ENCODE measurements at places on chromosomes 11 and 22. TPM values are rescaled to one million over a fixed set of nuclear protein-coding genes. Genes with fewer than 3 reads are reported as not detected.

CDC45 gene
- 1.4 TPM for total RNA-seq

GRCh38 chr22:35743326-35743860, 25.7 kb downstream of the APOL5 start:
- DNase-seq, result no peak

UCP3 gene
- 0.62 TPM for total RNA-seq

GRCh38 chr11:107824668-107825369, 33.8 kb downstream of the SLC35F2 start:
- DNase-seq, result no peak

HPX gene
- 2.3 TPM for total RNA-seq

GRCh38 chr11:97905101-97905500, 1115.6 kb upstream of the CNTN5 start:
- DNase-seq, result no peak

PTS gene
- 28.2 TPM for total RNA-seq

DNA sequence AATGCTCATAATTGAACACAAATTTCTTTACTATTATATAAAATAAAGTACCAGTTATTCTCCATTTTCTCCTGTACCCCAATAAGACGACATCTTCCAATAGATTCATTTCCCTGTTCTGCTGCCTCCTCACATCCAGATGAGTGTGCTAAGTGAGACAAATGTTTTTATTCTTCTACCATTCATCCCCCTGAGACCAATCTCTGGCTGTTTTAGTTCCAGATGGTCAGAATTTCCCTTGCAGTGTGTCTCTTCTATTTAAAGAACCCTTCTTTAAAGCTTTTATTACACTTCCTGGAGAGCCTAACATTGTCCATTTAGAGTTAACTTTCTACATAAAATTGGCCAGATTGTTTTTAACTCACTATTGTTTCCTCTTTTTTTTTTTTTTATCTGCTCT, 41.2 kb upstream of the GLYATL1 start:
- DNase-seq, result no peak

PARVB gene
- total RNA-seq, result 5.1 TPM

DNA sequence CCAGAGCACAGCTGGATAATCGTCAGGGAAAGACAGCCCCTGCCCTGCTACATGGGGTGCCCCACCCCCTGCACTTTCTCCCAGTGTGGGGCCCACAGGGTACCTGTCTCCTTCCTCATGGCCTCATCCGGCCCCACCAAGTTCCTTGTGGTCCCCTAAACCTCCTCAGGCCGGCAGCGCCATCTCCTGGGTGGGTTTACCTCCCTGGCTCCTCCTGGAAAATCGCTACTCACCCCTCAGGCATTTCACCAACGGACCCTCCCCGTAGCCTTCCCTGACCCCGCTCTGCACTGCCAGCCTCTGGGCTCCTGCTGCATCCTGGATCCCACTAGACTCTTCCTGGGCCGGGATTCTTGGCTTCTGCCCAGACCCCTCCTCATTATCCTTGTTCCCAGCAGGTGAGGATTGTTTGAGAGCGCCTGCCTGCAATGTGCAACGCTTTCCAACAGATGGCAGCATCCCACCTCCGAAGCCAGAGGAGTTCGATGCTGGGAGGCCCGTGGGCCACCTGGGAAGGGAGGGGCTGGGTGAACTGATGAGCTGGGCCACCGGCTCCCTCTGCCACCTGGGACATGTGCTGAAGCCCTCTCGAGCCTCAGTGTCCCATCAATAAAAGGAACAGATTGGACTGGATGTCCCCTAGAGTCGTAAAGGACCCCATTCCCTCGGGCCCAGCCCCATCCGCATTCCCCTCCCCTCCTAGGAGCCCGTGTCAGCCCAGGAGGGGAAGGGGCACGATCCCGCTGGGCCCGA, 44.2 kb upstream of the TTLL12 start:
- DNase-seq, result no peak

GRCh38 chr11:113572136-113572735, 97.0 kb upstream of the DRD2 start:
- no peak for DNase-seq

- no peak for DNase-seq
These were observed 11.6 kb downstream of the PHLDB1 start for GRCh38 chr11:118618991-118619375.

RASSF7 gene
- total RNA-seq, result 2.5 TPM

DNA sequence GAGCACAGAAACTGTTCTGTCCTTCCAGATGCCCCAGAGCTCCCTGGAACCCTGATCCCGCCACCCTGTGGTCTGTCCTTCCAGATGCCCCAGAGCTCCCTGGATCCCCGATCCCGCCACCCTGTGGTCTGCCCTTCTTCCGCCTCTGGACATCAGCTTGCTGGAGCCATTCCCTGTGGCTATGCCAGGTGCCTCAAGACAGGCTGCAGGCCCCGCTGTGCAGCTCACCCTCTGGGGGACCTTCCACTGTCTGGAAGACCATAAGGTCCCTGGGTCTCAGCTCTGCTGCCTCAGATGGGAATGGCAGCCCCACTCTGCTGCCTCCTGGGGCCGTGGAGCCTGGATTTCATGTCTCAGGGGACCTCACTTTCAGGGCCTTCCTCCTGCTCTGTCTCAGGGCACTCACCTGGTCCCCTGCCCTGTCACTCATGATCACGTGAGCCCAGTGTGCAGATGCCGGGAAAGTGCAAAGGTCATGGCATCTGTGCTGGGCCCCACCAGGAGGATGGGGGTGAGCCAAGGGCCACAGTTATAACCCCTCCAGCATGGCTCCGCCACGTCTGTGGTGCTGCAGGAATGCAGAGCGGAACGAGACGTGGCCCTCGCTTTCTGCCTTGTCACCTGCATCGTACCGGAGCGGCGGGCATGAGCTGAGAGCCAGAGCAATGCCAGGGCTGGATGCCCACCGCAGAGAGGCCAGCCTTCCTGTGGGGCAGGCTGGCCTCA, 1520.7 kb downstream of the BRD1 start:
- no peak for DNase-seq

OR4C6 gene
- not detected for total RNA-seq

APOA5 gene
- total RNA-seq, result not detected

POU2AF3 gene
- total RNA-seq, result 0.47 TPM

SLC5A4 gene
- not detected for total RNA-seq

GRCh38 chr11:113134626-113135025, 173.4 kb downstream of the NCAM1 start:
- DNase-seq, result no peak

GRCh38 chr11:14414470-14415461, 55.8 kb upstream of the RRAS2 start:
- DNase-seq, result no peak

SYCE3 gene
- total RNA-seq, result not detected

DNA sequence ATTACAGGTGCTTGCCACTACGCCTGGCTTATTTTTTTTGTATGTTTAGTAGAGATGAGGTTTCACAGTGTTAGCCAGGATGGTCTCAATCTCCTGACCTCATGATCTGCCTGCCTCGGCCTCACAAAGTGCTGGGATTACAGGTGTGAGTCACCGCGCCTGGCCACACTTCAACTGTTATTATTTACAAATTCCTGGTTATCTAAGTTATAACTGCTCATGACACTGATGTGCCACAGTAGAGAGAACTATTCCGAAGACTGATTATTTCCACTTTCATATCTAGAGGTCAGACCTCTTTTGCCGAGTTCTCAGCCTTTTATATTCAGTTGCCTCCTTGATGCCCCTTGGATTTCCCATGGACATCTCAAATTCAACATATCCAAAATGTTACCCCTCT, 3.9 kb upstream of the NUP160 start:
- DNase-seq, result no peak

DRD2 gene
- total RNA-seq, result not detected

ROBO3 gene
- total RNA-seq, result 4.2 TPM

- DNase-seq, result no peak
These were observed 22.6 kb upstream of the OR56B1 start for GRCh38 chr11:5713695-5714094.

- no peak for DNase-seq
These were observed 114.0 kb downstream of the ABTB2 start for GRCh38 chr11:34243600-34244464.

DNA sequence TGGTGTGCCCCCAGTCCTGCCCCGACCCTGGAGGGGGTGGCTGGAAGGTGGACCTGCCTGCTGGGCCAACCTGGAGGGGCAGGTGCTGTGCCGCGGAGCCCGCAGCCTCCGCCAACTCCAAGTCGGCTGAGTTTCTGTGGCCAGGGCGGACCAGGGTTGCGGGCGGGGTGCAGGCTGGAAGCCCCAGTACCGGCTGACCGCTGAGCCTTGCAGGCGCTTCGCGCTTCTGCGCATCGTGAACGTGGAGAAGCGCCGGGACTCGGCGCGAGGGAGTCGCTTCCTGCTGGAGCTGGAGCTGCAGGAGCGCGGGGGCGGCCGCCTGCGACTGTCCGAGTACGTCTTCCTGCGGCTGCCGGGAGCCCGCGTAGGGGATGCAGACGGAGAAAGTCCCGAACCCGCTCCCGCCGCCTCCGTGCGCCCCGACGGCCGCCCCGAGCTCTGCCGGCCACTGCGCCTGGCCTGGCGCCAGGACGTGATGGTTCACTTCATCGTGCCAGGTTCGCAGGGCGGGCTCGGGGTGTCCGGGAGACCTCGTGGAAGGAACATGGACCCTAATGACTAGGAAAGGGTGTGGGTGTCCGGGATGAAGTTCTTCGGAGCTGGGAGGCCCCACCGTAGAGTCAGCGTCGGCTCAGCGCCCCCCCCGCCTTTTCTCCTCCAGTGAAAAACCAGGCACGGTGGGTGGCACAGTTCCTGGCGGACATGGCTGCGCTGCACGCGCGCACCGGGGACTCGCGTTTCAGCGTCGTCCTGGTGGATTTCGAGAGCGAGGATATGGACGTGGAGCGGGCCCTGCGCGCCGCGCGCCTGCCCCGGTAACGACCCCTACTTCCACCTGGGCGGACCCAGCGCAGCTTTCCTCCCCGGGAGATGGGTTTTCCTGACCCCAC, 10.2 kb downstream of the B4GALNT4 start:
- no peak for DNase-seq

OR8K3 gene
- total RNA-seq, result not detected

- no peak for DNase-seq
These were observed 52.9 kb downstream of the GAB4 start for GRCh38 chr22:16955081-16955480.

DNA sequence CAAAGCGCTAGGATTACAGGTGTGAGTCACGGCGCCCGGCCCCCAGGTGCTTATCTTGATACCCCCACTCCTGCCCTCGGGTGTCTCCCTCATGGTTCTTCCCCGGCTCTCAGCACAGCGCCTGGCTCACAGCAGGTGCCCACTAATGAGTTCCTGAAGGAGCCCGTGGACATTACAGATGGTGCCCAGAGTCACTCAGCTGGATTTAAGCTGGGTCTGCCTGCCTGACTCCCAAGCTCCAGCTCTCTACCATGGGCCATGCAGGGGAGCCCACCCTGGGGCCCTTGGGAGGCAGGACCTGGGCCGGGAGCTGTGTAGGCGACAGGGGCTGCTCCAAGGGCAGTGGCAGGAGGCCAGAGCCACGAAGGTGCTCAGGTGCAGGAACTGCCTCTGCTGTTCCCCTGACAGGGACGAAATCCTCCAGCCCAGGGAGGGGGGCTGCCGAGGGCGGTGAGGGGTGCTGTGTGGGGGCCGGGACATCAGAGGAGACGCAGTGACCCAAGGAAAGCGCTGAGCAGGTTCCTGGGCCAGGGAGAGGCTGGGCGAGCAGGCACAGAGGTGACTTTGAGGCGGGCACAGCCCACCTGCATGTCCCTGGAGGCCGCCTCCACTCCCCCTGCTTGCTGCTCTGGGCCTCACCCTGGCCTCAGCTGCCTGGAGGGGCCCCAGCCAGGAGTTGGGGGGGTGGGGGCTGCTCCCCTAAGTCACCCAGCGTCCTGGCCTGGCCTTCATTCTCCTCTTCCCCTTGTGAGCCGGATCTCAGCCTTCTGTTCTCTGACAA, 14.6 kb upstream of the FLRT1 start:
- DNase-seq, result no peak

DNA sequence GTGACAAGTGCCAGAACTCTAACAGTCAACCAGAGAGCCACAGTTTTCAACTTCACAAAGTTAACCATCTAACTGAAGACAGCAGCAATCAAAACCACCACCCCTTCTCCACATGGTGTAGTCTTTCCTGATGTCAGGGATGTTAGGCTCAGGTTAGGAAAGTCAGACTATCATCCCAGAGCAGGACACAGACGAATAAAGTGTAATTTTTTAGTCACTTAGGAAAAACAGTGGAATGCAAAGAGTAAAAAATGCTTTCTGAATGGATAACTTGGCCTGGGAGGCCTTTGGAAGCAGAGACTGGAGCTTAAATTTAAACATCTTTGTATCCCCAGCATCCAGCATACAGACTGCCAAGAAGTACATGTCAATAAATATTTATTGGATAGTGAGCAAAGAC, 15.4 kb downstream of the OR51B4 start:
- DNase-seq, result no peak

TRPC6 gene
- 6.9 TPM for total RNA-seq

- DNase-seq, result no peak
These were observed 13.3 kb downstream of the LRRC4C start for GRCh38 chr11:41446107-41446506.

GRCh38 chr11:114180301-114181055, 115.7 kb upstream of the NNMT start:
- peak; percentile 18 for DNase-seq

DNA sequence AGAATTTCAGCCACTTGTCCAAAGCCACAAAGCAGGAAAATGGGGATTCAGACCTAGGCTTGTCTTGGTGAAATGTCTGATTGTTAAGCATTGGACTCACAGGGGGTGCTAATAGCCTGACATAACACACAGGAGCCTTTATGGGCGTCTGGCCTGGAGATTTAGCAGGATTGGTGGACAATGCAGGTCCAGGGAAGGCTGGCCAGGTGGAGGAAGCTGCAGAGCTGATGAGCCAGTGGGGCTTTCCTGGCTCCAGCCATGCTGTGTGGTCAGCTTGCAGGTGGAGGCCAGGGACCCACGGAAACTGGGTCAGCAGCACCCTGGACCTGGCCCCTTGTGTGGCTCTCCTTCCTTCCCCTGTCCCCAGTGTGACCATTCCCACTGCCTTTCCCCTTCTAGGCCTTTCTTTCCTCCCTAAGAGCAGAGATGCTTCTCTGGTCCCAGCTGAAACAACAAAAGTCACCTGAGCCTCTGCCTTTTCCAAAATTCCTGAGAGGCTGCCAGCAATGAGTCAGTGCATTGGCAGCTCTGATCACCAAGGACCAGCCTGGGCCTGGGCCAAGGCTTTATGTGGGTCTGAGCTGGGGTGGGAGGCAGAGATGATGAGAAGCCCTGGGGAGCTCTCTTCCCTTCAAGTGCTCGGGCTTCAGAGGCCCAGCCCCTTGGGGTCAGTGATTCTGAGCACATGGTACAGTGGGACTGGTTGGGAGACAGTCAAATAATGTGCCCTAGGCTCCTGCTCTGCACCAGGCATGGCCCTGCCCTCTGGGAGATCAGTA, 85.2 kb downstream of the CCDC81 start:
- DNase-seq, result peak; percentile 47

GRCh38 chr11:132200353-132200936, 830.0 kb downstream of the NTM start:
- DNase-seq, result no peak

- no peak for DNase-seq
These were observed 131.4 kb downstream of the TENM4 start for GRCh38 chr11:79309407-79309806.
